AG10803 (cell line): ENCODE measurements at places on chromosomes 7 and 10.

GRCh38 chr10:101485207-101485606 is 102.8 kb downstream of the POLL start:
- no peak for DNase-seq

GRCh38 chr10:91411621-91412020 is 1.5 kb downstream of the HECTD2 start:
- DNase-seq, result no peak

DNA sequence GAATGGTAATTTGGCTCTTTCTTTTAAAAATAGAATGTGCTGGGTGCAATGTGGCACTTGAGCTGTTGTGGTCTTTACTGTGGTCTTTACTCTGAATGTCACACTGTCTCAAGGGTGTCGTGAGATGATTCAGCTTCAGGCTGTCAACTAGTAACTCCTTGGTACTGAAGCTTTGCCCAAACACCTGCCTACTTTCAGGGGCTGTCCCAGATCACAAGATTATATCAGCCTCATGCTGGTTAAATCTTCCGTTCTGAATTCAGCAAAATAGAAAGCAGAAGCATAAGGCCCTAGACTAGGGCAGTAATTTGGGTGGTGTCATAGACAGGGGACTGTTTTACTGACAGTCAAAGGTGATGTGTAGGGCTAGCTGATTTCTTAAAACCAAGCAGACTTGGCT is 110.9 kb downstream of the BAMBI start:
- no peak for DNase-seq

GRCh38 chr7:156158213-156158612 is 345.9 kb upstream of the SHH start:
- DNase-seq, result no peak

- no peak for DNase-seq
Measured at GRCh38 chr10:80108576-80109239, 23.8 kb upstream of the PLAC9 start.

DNA sequence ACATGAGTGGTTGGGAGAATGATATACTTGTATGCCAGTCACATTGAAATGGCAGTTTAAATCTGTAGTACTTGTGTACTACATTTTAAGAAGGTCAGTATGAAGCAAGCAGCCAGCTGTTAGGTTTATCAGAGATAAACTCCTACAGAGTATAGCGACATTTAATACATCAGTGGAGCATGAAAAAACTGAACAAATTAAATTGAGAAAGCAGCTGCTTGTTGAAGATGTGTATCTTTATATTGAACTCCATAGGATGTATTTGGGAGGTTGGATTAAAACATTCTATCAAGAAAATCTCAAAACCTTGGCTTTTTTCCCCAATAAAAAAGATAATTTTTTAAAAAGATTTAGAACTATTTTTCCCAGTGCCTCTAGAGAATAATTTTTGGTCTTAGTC is 47.8 kb downstream of the PHF14 start:
- DNase-seq, result no peak

- DNase-seq, result no peak
Measured at GRCh38 chr10:12121673-12122072, 7.8 kb upstream of the SEC61A2 start.

- no peak for DNase-seq
Measured at GRCh38 chr7:123844712-123845219, at the start of gene HYAL4. Gene HYAL4, plus strand, starts transcription at chr7:123845169. Its CDS starts 23,105 bp downstream, at chr7:123868274.

- DNase-seq, result no peak
Measured at GRCh38 chr7:44330331-44330730, 4.9 kb upstream of the CAMK2B start.

GRCh38 chr7:46209611-46210388 is 288.7 kb upstream of the IGFBP3 start:
- DNase-seq, result no peak

DNA sequence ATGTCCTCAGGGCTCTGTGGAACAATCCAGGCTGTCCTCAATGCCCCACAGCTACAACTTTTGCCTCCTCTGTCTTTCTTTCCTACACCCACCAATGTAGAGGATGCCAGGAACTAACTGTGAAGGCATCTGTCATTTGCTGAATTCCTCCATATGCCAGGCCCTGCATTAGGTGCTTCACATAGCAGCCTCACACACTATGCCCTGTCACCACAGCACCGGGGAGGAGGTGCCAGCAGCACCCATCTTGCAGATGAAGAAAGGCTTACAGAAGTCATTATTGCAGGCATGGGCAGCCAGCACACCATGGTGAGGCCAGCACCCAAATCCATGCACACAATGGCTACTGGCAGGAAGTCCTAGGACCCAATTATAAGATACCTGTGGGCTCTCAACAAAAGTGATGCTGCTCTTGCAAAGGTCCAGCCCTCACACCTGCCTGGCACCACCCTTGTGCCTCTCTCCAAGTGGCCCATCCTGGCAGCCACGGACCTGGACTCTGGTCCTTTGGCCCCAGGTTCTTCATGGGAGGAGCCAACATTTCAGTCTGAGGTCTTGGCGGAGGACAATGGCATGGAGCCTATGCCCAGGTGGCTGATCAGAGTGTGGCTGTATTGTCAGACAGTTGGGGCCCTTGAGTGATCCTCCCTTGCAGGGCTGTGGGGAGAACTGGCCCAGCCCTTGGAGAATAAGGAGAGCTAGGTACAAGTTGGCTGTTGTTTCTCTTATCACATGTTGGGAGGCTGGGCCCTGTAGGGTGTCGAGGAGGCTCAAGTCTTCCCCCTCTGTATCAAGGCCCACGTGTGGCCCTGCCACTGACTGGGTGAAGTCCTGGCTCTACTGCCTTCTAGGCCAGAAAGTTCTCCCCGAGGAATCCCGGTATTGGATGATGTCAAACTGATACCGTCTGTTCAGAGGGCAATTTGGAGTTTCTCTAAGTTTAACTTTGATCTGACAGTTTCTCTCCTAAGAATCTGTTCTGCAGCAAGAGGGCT is 14.4 kb upstream of the MYL7 start:
- no peak for DNase-seq

- peak; percentile 32 for DNase-seq
Measured at GRCh38 chr10:4354382-4354812, 471.6 kb upstream of the AKR1E2 start.

- DNase-seq, result peak; percentile 78
Measured at GRCh38 chr10:30819341-30820181, 190.0 kb upstream of the LYZL2 start.

DNA sequence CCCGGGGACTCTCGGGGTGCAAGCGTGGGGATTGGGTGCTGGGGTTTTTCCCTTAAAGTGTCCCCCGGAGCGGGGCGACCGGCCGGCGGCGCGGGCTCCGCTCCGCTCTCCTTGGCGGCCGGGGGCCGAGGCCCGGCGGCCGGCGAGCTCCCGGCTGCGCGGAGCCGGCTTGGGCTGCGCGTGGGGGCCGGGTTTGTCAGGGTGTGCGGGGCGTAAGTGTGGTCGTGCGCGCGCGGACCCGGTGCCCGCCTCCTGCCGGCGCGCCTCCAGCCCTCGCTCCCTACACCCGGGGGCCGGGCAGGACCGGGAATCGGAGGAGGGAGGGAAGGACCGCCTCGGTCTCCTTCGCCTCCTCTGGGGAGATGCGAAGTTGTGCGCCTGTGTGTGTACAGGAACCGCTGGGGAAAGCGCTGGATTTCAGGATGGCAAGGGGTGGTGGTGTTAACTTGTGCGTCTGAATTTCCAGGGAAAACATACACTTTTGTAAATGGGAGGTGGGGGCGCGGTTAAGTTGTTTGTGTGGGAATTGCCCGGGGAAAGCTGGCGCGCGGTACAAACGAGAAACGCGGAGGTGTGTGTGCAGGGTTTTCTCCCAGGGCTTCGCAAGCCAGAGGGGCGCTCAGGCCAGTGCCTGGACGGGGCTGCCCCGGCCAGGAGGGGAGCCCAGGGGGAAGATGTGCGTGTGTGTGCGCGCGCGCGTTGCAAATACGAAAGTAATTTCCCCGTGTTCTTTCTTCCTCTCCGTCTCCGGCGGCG is 737 bp downstream of the ZMIZ1 start:
- DNase-seq, result peak; percentile 46

GRCh38 chr7:18497082-18497481 is 1.5 kb downstream of the HDAC9 start:
- no peak for DNase-seq

- no peak for DNase-seq
Measured at GRCh38 chr7:2667843-2668242, 20.2 kb upstream of the AMZ1 start.

GRCh38 chr7:50312250-50313162 is 8.0 kb downstream of the IKZF1 start:
- DNase-seq, result no peak
